ENCODE measurements at places on chromosomes 13 and 19. TPM values are rescaled to one million over a fixed set of nuclear protein-coding genes. Genes with fewer than 3 reads are reported as not detected.

ZIM2 gene
- polyA plus RNA-seq: 3.6 TPM

GRCh38 chr13:100787899-100788298, 113.3 kb upstream of the TMTC4 start:
- no peak for DNase-seq

DNA sequence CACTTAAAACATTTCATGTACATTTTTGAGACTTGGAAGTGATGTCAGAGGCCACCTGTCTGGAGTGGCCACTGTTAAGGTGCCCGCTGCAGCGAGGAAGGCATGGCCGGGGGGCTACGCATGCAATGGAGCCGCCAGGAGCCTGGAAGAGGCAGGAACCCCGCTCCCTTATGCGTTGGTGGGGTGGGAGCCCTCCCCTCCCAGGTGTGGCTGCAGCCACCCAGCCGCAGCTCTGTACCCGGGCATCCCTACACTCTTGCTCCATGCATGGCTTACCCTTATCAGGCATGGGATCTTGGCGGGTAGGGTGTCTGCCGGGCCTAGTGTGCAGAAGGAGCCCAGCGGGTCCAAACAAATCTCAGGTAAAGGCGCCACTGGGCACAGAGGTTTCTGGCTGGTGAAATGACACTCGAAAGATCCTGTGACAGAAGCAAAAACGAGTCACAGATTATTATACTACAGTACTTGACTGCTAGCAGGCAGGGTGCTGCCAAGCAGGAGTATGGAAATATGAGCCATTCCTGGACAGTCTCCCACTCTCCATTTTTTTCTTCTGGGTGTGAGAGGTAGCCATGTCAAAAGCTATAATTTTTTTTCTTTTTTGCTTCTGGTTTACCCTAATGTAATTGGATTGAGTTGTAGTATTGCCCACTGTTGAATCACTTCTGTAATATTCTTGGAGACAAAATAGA, 1606.3 kb upstream of the MIR17HG start:
- DNase-seq: no peak

NPAS1 gene
- polyA plus RNA-seq: 2.5 TPM

CALR3 gene
- polyA plus RNA-seq: not detected

DNA sequence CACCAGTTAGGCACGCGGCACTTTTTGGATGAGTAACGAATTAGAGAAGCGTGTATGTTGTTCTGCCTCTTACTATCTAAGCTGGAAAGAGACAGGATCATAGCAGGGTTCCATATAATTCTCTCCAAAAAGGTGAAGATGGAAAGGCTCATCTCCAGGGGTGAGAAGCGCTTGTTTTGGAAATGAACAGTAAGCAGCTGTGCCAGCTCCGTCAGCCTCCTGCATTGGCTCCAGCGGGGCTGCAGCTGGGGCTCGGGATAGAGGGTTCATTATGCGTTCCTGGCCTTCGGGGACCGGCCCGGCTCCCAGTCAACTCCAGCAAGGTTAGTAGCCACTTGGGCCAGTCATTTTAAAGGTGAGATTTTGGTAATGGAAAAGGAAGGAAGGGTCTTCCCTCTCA, 155.5 kb downstream of the COL4A1 start:
- DNase-seq: peak; percentile 53

DNA sequence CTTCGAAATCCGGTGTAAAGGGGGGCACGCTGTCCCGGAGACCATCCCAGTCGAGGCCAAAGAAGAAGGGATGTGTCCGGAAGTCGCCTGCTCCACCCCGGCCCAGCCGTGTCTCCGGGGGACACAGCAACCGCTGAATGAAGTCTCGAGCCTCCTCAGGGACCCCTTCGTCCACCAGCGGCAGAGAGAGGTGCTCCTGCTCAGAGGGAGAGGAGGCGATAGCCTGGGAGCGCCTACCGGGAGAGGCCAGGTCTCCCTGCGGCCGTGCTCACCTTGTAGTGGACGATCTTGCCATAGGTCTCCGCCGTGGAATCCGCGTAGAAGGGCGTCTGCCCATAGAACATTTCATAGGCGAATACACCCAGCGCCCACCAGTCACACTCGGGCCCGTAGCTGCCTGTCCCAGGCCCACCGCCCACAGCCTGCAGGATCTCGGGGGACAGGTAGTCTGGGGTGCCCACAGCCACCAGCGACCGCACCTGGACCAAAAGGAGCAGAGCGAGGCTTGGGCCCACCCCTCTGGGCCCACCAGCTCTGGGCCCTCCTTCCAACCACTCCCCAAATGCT, 4.8 kb downstream of the DMPK start:
- DNase-seq: no peak

DNA sequence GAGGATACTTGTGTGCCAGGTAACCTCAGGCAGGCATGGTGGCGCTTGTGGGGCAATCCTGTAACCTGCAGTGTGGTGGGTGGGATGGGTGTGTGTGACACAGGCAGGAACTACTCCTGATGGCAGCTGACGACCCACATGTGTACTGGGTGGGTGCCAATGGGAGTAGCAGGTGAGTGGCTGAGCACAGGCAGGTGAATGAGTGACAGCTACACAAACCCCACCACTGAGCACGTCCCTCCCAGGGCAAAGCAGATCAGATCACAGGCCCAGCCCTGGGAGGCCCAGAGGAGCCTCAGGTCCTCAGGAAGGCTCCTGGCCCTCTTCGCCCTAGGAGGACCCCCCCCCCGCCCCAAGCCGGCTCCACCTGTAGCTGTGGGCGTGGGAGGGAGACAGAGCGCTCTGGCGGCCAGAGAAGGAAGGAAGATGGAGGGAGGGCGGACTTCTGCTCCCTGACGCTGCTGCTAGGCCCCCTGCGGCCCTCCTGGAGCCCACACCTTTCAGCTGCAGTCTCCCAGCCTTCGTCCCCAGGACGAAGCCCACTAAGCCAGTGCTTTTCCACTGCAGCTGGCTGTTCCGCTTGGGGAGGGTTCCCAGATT, 1.3 kb upstream of the ZNF181 start:
- DNase-seq: no peak

DNA sequence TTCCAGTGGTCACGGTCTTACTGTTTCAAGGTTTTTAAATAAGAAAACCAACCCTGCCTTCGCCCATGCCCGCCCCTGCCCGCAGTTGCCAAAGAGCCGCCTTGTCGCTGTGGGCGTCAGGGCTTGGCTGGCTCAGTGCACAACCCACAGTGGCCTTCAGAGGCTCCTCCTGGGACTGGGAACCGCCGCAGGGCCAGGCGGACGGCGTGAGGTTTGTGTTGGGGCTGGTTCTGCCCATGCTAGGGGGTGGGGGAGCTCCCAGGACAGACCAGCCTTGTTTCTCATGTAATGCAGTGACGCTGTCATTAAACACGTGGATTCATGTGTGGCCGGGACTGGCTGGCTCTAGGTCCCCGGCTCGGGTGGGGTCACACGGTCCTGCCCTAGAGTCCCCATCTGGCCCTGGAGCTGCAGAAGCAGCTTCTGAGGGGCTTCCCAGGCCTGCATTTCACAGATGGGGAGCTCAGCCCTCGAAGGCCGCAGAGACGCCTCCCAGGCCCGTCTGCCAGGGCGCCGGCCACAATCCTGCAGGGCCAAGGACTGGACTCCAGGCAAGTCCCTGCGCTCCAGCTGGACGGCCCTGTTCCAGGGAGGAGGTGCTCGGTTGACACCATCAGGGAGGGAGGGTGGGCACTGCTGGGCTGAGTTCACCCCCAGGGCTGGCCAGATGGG, 2.4 kb upstream of the TEKTIP1 start:
- no peak for DNase-seq

GRCh38 chr19:23971598-23971997, 56.9 kb downstream of the ZNF726 start:
- peak; percentile 2 for DNase-seq

GRCh38 chr19:19550485-19550929, 12.4 kb downstream of the CILP2 start:
- peak; percentile 30 for DNase-seq
